ENCODE measurements at places on chromosomes 11 and 22.

DNA sequence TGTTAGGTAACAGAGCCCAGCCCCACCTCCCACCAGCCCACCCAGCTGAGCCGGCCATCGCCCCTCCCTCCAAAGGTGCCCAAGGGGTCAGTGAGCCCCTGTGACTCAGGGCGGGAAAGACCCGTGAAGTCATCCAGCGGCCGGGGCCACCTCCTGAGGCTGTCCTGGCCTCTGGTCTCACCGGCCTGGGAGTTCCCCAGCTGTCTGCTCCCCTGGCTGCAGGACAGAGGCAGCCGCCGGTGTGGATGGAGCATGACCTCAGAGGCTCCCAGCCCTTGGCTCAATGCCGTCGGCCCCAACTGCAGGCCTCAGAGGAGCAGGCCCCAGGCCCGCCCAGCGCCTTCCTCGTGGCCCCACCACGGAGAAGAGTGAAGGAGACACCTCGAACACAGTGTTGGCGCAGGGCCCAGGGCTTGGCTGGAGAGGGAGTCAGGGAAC is 28.7 kb downstream of the RPL3 start:
- no peak overlapping the region for H3K4me3 ChIP-seq
- H3K36me3 ChIP-seq, result no peaks in the 10 kb centered on the region
- H3K27me3 ChIP-seq, result peaks cover 3% of the 10 kb centered on the region
- no peaks in the 10 kb centered on the region for H3K4me1 ChIP-seq
- no peak overlapping the region for H3K27ac ChIP-seq

GRCh38 chr11:69538854-69539253 is 57.4 kb downstream of the LINC01488 start:
- H3K27me3 ChIP-seq, result no peaks in the 10 kb centered on the region
- H3K4me3 ChIP-seq, result no peak overlapping the region
- H3K36me3 ChIP-seq, result no peaks in the 10 kb centered on the region

- H3K27me3 ChIP-seq, result no peaks in the 10 kb centered on the region
- DNase-seq, result peak; percentile 33
- no peaks in the 10 kb centered on the region for H3K36me3 ChIP-seq
- no peak overlapping the region for H3K4me3 ChIP-seq
Measured at GRCh38 chr11:57116654-57117053, 65.1 kb upstream of the LRRC55 start.

GRCh38 chr22:21761994-21762680 is 26.5 kb upstream of the YPEL1 start:
- DNase-seq, result no peak
- no peaks in the 10 kb centered on the region for H3K27me3 ChIP-seq
- H3K4me1 ChIP-seq, result peaks cover 67% of the 10 kb centered on the region
- no peak overlapping the region for H3K4me3 ChIP-seq
- H3K36me3 ChIP-seq, result peaks cover 75% of the 10 kb centered on the region
- peak overlapping the region; percentile 79 for H3K27ac ChIP-seq

DNA sequence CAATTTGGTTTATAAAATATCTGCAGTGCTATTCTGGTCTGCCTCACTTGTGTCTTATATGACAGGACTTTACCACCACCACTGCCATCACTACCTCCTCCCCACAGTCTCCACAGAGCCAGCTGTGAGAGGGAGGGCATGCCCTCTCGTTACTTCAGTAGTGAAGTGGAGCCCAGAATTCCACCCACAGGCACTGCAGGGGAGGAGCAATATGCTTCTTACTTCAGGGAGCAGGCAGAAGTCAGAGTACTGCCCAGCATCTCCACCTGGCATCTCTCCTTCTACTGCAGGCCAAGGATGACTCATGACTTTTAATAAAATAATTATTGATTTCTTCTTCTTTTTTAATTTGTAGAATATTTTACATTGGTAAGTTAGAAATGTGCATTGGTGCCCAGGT is 255.5 kb downstream of the DYNC2H1 start:
- no peak for DNase-seq
- no peak overlapping the region for H3K4me3 ChIP-seq
- no peak overlapping the region for H3K27ac ChIP-seq
- no peaks in the 10 kb centered on the region for H3K36me3 ChIP-seq
- no peaks in the 10 kb centered on the region for H3K4me1 ChIP-seq
- no peaks in the 10 kb centered on the region for H3K27me3 ChIP-seq

DNA sequence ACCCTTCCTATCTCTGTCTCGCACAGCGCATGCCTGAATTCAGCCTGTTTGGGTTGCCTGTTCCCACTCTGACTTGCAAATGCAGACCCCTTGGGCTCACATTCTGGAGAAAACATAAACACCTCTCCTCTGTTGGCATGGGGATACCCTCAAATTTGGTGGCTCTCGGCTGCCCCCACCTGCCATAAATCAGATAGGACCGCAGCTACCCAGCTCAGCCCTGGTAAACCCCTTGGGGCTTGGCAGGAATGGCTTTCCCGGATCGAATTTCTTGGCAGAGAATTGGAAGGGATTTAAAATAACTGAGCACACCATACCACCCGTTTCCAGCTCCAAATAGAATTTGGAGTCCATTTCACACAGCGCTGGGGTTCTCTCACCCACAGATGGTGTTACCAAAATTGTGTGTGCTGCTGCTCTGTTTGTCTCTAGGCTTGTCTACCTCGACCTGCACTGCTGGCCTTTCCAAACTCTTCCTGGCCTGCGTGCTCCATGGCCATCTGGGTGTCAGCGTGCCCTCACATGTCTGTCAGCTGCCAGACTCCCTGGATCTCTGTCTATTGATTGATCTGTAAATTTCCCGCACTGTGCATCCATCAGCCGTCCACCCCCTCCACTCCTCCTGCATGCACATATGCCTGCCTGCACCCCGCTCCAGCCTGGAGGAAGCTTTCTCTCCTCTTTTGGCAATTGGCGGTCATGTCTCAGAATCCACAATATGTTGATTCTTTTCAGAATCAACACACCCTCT is 134.0 kb downstream of the NTM start:
- H3K27ac ChIP-seq, result no peak overlapping the region
- no peaks in the 10 kb centered on the region for H3K27me3 ChIP-seq
- no peak for DNase-seq
- H3K4me3 ChIP-seq, result no peak overlapping the region
- H3K36me3 ChIP-seq, result no peaks in the 10 kb centered on the region

GRCh38 chr22:19705181-19705934 is 8.9 kb upstream of the SEPTIN5 start:
- H3K36me3 ChIP-seq, result no peaks in the 10 kb centered on the region
- no peak overlapping the region for H3K4me3 ChIP-seq
- peaks cover 5% of the 10 kb centered on the region for H3K27me3 ChIP-seq
- H3K4me1 ChIP-seq, result no peaks in the 10 kb centered on the region
- no peak overlapping the region for H3K27ac ChIP-seq

GRCh38 chr11:109788948-109789490 is 304.2 kb upstream of the ZC3H12C start:
- H3K27ac ChIP-seq, result no peak overlapping the region
- H3K4me3 ChIP-seq, result no peak overlapping the region
- peaks cover 2% of the 10 kb centered on the region for H3K27me3 ChIP-seq
- H3K36me3 ChIP-seq, result no peaks in the 10 kb centered on the region

DNA sequence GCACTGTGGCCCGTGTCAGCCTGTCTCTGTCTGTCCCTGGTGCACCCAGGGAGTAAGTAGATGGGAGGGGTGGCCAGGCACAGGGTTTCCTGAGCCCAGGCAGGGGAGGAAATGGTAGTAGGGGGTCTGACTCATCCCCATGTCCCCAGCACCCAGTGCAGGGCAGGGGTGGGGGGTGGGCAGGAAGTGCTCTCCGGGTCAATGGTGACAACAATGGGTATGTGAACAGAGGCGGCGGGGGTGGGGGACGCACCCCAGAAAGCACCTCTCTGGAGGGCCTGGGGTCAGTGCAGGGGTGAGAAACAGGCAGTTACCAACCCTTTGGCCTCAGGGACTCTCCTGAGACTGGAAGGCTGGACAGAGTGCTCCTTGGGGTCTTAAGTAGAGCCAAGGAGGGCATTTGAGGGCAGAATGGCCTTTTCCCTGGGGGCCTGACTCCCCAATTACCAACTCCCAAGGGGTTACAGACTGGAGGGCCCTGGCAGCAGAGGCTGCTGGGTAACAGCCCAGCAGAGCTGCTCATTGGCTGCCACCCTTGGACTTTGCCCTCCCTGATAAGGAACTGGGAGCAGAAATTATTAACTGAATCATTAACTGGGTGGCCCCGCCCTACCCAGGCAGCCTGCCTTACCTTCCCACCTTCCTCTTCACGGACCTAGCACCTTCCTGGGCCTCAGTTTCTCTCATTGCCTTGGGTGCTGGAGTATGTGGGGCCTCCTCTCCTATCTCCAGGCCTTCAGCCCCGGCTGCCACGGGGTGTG is 4.2 kb downstream of the MYRF start:
- DNase-seq, result peak; percentile 55
- H3K27me3 ChIP-seq, result peaks cover 14% of the 10 kb centered on the region
- peaks cover 29% of the 10 kb centered on the region for H3K4me1 ChIP-seq
- H3K36me3 ChIP-seq, result no peaks in the 10 kb centered on the region
- H3K27ac ChIP-seq, result peak overlapping the region; percentile 78
- H3K4me3 ChIP-seq, result no peak overlapping the region

- peak overlapping the region; percentile 99 for H3K4me3 ChIP-seq
- no peaks in the 10 kb centered on the region for H3K27me3 ChIP-seq
- peak overlapping the region; percentile 99 for H3K27ac ChIP-seq
Measured at GRCh38 chr11:10858439-10859325, 829 bp upstream of the ZBED5 start.

DNA sequence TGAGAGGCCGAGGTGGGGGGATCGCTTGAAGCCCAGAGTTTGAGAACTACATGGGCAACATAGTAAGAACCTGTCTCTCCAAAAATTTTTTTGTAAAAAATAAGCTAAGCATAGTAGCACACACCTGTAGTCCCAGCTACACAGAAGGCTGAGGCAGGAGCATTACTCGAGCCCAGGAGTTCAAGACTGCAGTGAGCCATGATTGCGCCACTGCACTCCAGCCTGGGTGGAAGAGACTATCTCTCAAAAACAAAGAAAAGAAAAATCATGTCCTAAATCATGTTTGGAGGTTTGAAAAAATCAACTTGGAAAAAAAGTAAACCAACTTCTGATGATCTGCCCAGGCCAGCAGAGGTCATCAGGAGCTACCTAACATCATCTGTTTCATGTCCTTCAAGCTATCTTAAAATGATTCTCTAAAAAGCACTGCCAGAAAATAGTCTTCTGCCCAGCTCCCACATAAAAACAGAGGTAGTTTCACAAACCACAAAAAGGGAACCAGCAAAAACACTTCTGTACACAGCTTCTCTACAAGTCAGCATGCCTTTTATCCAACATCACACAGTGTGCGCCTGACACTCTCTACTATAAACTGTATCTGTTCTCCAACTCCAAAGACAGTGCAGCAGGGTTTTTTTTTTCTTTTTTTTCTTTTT is 165.0 kb downstream of the SOX6 start:
- H3K27me3 ChIP-seq, result no peaks in the 10 kb centered on the region
- no peaks in the 10 kb centered on the region for H3K36me3 ChIP-seq
- no peaks in the 10 kb centered on the region for H3K4me1 ChIP-seq

DNA sequence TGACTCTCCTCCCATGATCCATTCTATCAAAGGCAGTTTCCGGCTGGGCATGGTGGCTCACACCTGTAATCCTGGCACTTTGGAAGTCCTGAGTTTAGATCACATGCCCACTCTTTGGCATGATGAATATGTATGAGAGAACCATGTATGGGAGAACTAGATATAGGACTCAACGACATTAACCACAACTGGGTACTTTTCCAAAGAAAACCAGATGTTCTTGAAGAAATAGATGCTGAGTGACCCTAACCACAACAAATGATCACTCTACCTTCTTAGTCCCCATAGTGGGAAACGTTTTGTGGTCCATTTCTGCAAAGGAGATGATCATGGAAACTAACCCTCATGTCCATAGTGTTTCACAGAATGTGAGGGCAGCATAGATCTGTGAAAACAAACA is 13.6 kb downstream of the FJX1 start:
- H3K4me1 ChIP-seq, result no peaks in the 10 kb centered on the region
- H3K27me3 ChIP-seq, result peaks cover 29% of the 10 kb centered on the region
- H3K4me3 ChIP-seq, result no peak overlapping the region
- H3K36me3 ChIP-seq, result no peaks in the 10 kb centered on the region
- no peak for DNase-seq

- peaks cover 2% of the 10 kb centered on the region for H3K27me3 ChIP-seq
- no peaks in the 10 kb centered on the region for H3K36me3 ChIP-seq
- no peak overlapping the region for H3K27ac ChIP-seq
- peaks cover 6% of the 10 kb centered on the region for H3K4me1 ChIP-seq
- H3K4me3 ChIP-seq, result no peak overlapping the region
- DNase-seq, result no peak
Measured at GRCh38 chr11:119571311-119571710, 148.3 kb upstream of the THY1 start.

DNA sequence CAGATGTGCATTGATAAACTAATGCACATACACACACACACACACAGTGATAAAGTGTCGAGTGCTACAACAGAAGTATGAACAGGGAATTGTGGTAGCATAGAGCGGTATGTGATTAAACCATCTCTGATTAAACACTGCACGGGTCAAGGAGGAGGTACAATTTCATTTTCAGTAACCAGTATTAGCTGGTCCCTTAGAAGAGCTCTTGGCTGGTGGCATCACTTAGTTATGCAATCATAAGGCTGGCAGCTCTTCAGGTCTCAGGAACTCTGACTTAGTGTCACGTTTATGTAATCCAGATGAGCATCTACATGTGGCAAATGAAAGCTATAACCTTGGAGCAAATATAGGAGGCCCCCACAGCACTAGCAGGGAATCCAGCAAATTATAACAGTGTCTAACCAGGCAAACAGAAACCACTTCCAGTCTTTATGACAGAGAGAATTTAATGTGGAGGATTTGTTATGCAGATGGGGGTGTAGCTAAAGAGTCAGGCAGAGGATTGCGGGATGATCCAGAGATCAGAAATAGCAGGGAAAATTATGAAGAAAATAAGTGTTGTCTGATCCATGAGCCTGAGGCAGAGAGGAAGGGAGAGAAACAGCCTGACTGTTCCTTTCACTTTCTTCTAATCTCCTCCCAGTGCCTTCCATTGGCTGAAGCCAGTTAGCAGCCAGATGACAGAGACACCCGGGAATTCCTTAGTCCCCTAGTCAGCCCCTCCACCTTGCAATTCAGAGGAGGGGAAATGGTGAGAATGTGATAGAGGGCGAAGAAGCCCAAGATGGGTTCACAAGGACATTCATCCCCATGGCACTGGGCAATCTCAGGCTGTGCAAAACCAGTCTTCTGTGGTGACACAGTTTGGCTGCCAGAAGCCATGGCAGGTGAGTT is 533.1 kb upstream of the TENM4 start:
- H3K36me3 ChIP-seq, result no peaks in the 10 kb centered on the region
- no peaks in the 10 kb centered on the region for H3K4me1 ChIP-seq
- no peak for DNase-seq
- H3K27me3 ChIP-seq, result no peaks in the 10 kb centered on the region
- H3K4me3 ChIP-seq, result no peak overlapping the region

DNA sequence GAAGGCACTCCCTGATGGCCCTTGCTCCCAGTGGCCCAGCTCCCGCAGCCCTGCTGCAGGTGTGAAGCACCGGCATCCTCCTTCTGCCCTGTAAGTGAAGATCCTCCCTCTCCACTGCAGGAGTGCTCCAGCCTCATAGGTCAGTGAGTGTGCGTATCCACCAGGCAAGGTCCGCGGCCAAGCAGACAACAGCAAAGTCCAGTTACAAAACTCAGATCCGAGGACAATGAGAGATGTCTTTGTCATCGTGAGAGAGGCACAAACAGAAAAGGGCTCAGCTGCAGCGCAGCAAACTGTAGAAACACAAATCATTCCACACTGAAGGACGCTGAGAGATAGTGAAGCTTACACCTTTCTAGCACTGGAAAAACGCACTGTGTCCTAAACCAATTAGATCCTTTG is 46.1 kb downstream of the MYH9 start:
- peaks cover 94% of the 10 kb centered on the region for H3K4me1 ChIP-seq
- no peak overlapping the region for H3K4me3 ChIP-seq
- peak overlapping the region; percentile 79 for H3K27ac ChIP-seq
- DNase-seq, result no peak
